ENCODE measurements at places on chromosomes 3 and 15.

DNA sequence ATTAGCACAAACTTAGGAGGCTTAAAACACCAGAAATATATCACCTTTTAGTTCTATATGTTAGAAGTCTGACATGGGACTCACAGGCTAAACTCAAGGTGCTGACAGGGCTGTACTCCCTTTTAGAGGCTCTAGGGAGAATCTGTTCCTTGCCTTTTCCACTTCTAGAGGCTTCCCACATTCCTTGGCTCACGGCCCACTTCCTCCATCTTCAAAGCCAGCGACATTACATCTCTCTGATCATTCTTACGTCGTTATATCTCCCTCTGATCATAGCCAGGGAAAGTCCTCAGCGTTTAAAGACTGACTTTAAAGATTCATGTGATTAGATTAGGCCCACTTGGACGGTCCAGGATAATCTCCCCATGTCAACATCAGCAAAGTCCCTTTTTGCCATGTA is 166.3 kb downstream of the GREM1 start:
- DNase-seq: no peak

DNA sequence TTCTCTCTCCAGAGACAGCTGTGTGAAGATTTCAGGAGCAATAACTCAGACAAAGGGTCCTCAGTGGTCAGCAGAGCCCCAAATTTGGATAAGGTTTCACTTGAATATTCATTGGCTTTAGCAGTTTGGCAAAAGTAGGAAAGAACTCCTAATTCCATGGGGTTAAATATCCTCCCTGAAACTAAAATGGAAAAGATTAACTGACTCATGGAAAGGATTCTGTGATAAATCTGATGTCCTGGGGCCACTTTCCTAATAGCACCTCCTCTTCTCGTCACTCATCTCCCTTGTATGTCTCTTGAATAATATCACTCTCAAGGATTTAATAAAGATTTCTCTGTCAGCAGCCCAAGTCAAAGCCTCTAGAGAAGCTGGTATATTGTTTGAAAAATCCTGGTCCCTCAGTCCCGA is 33.3 kb upstream of the TBC1D23 start:
- no peak for DNase-seq

- no peak for DNase-seq
These were observed 179.3 kb downstream of the FNDC3B start for GRCh38 chr3:172218350-172219323.

- no peak for DNase-seq
These were observed 62.7 kb upstream of the ICE2 start for GRCh38 chr15:60541481-60542299.

- peak; percentile 2 for DNase-seq
These were observed 154.2 kb upstream of the TNIK start for GRCh38 chr3:171614318-171614921.

DNA sequence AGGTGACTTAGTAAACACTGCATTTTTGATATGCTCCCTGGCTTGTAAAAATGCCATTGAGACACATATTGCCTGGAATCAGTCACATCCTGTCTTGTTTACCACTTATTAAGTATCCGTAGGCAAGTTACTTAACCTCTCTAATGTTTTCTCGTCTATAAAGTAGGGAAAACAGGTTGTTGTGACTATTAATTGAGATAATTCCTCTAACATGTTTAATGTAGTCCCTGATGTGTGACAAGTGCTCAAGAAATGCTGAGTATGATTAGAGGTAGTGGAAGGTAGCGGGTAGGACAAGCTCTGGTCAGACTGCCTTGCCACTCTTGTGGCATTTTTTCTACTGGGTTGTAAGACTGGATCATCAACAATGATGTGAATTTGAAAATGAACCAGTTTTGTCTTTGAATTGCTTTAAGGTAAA is 54.1 kb downstream of the NFKBIZ start:
- DNase-seq: no peak

DNA sequence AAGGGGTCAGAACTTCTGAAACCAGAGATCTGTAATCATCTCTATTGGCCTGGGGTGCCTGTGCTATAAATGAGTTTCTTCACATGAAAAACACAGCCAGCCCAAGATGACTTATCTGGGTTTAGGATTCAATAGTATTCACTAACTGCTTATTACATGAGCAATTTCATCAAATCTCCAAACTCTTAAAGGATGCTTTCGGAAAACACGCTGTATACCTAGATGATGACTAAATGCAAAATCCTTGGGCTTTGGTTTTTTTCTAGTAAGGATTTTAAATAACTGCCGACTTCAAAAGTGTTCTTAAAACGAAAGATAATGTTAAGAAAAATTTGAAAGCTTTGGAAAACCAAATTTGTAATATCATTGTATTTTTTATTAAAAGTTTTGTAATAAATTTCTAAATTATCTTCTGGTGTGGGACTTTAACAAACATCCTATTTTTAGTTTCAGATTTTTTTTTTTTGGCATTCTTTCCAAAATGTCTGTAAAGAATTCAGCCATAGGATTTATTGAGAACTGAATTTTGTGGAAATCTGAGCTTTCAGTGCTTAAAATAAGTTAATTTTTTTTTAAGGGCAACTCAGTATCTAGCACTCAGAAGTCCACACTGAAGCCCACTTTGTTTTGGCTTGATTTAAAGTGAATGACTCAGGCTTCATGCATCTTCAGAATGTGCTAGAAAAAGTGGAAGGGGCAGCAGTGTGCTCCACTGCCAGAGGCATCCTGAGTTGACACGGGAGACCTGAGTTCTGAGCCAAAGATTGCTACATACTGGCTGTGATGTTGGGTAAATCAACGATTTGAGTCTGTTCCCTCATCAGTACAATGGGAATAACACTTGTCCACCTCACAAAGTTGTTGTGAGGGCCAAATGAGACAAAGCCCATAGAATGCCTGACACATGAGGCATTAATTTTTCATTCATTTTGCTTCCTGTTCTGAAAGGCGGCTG is 18.7 kb downstream of the TMEM43 start:
- no peak for DNase-seq

DNA sequence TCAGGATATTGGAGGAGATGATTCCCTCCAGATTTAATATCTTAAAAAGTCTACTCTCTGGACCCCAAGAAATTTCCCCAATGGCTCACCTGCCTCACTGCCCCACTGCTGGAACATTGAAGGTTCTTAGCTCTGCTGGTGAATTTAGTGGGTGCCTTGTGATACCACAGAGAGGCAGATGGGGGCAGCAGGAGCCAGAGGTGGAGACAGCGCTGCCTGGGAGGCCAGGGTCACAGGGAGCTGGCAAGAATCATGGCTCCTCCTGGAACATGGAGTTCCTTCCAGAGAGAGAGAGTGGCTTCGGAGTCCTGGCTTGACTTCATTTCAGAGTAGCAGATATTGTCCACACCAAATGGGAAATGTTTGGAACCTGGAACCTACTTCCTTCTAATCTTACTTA is 263.5 kb upstream of the CFAP20DC start:
- DNase-seq: no peak

DNA sequence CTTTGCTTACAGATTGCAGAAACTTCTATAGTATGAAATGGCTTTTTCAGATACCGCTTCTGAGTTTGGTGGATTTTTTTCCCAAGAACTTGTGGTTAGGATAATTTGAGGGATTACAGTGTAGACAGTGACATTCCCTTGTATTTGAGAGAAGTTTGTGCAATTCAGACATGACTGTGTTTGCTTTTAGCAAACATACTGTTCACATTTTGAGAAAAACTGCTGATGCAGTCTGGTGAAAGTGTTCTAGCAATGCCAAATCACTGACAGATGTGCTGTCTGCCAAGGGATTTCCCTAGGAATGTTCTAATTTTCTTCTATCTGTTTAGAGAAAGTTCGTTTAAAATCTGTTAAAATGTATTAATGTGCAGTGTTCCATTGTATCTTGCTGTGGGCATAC is 652.6 kb downstream of the FHIT start:
- DNase-seq: no peak

- no peak for DNase-seq
These were observed 34.8 kb downstream of the MCCC1 start for GRCh38 chr3:183064475-183064874.

- DNase-seq: no peak
These were observed 4.8 kb downstream of the SLC27A2 start for GRCh38 chr15:50186752-50187151.

DNA sequence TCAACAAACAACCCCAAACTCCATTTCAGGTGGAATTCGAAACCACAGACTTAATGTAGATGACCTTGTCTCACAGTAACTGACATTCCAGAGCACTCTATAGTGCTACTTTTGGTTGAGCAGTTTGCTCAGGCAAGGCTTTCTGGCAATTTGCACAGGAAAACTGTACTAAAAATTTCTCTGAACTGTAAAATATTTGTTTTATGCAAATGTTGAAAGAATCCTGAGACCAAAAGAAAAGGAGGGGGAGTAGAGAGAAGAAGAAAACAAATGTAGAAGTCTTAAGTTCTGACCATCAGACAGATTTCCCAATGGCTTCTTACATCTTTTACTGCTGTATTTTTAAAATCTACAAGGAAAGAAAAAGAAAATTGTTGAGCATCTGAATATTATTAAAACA is 53.5 kb downstream of the DTWD1 start:
- no peak for DNase-seq

DNA sequence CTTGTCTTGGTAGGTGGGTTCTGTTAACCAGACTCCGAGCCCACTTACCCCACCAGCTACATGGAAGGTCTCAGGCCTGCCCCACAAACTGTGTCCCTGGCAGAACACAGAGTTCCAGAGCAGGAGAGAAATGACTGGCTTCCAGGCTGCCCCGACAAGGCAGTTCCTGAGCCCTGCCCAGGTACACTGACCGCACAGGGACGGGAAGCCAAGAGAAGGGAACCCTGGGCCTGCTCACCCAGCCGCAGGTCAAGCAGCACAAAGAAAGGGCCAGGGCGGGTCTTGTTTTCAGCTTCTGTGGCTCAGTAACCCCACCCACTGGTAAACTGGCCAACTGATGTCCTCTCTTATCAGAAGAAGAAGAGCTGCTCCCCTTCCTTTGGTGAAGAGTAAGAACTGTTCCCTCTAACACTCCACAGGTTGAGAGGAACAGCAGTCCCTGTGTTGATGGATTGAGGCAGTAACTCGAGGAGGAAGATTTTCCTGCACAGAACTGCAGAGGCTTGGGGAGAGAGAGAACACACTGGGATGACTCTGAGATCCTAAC is 68.4 kb downstream of the CRTC3 start:
- no peak for DNase-seq

DNA sequence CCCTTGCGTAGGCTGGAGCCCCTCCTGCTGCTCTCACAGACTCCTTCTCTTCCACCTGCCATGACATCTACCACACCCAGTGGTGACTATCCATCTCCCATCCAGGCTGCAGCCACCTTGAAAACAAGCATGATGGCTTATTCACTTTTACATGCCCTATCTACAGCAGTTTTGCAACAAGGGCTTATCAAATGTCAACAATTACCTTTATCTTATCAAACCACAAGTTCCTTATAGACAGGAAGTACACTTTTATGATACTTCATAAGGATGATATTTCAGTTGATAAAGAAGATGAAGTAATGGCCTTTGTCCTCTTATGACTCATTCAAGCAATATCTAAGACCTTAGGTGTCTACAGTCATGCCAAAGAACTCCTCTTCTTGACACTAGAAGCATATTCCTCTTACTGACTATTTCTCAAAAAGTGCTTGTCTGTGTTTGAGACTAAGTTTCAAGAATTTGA is 125.3 kb upstream of the SPRED1 start:
- DNase-seq: no peak

- no peak for DNase-seq
These were observed 843 bp downstream of the CHRNA5 start for GRCh38 chr15:78565951-78566774.

GRCh38 chr3:160140756-160141155 is 84.5 kb upstream of the C3orf80 start:
- DNase-seq: no peak

DNA sequence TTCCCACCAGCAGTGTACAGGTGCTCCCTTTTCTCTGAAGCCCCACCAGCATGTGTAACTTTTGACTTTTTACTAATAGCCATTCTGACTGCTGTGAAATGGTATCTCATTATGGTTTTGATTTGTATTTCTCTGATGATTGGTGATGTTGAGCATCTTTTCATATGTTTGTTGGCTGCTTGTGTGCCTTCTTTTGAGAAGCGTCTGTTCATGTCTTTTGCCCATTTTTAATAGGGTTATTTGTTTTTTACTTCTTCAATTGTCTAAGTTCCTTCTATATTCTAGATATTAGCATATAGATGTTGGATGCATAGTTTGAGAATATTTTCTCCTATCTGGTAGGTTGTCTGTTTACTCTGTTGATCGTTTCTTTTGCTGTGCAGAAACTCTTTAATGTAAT is 14.6 kb downstream of the ACTC1 start:
- DNase-seq: no peak

DNA sequence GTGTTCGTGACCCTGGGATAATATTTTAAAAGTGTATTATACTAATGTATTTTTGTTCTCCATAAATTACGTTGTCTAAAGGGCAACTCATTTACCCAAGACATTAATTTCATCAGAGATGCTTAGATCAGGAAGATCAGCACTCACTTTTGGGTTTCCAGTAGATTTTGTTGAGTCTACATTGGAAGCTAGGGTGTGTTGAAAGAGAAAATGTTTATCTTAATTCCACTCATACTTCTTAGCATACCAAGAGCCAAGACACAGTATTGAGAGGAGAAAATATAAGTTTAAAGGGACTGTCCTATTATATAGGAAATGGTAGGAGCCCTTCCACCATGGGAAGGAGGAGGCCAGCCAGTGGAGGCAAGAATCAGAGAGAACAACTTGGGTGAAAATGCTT is 412.9 kb upstream of the RGMA start:
- no peak for DNase-seq

GRCh38 chr15:78177447-78177873 is 28.3 kb downstream of the IDH3A start:
- no peak for DNase-seq

- no peak for DNase-seq
These were observed 286.6 kb upstream of the ADAMTS9 start for GRCh38 chr3:64974401-64974800.

- DNase-seq: no peak
These were observed 52.9 kb downstream of the WDR76 start for GRCh38 chr15:43879386-43880355.

GRCh38 chr3:13873818-13874217 is 6.1 kb downstream of the WNT7A start:
- no peak for DNase-seq

- no peak for DNase-seq
These were observed 1.0 kb downstream of the PIGZ start for GRCh38 chr3:196967412-196968232.

DNA sequence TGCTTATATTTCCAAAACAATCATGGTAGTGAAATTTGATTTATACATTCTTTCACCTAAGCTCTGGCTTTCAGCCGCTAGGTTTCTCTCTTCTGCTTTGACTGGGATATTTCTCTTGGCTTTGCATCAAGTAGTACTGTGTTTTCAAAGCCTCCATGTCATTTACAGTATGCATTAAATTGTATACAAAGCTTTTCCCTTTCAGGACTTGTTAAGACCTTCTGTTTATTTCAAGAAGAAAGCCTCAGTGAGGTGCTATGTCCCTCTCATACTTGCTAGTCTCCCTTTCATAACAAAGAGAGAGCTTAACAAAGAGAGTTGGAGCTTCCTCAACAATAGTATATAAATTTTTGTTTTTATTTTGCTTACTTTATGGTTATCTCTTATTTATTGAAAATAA is 84.2 kb upstream of the SLC25A26 start:
- no peak for DNase-seq
